Hematopoietic multipotent progenitor cell treated with erythropoietin and hydrocortisone succinate and interleukin-3 and kit ligand, for 4 days (in vitro differentiated cells): ENCODE measurements at places on chromosomes 11 and 22.

DNA sequence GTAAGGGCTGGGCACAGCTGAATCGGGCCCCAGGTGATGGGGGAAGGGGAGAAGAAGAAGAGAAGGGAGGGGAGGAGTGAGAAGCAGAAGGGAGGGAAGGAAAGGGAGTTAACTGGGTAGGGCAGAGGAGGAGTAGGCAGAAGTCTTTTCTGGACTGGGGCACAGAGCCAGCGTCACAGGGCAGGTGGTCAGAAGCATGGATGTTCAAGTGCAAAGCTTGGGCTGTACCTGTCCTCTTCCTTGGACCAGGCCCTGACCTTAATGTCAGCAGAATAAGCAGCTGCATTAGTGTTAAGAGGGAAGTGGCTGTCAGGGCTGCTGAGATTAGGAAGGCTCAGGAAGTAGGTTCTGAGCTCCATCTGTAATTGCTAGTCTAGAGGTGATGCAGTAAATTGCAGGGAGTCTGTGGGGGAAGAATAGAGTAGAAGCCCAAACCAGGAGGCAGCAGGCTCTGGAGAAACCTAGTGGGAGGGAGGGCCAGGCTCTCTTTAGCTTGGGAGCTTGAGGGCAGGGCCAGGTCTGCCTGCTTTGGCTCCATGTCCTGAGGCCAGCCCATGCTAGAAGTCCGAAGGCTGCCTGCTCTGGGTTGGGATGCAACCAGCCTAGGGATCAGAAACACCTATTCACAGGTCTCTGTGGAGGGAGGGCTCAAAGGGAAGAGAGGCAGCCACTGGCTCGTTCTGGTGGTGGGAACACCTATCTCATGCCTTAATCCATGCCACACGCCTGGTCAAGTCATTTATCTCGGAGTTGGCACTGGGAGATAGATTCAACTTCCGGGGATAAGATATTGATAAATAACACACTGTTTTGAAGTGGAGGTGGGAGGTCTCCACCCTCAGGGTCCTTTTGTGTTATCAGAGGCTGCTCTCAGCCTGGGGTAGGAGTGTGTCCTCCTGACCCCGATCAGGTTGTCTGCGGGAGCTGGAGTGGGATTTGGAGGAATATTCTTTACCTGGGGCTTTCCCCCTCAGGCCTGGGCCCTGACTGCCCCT lies 1.7 kb upstream of the UCP3 start:
- peak; percentile 59 for DNase-seq

GRCh38 chr11:124190298-124191139 lies 7.4 kb downstream of the OR10D3 start:
- DNase-seq = peak; percentile 63

DNA sequence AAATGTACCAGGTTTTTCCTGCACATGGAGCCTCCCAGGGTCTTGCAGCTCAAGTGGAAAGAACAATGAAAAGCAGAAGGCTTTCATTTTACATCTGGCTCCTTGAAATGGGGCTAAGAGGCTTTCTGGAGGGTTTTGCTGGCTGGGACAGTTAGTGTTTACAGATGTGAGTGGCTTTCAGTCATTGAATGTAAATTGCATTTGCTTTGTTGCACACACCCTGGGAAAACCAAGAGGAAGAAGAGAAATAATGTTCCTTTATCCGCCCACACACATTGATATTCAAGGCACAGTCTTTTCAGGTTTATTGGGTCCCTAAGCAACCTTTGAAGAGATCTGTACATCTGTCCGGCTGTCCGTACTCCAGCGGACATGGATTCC lies 144.5 kb downstream of the SPON1 start:
- no peak for DNase-seq

- DNase-seq = no peak
Measured at GRCh38 chr11:69201764-69202370, 46.1 kb downstream of the SMIM38 start.

DNA sequence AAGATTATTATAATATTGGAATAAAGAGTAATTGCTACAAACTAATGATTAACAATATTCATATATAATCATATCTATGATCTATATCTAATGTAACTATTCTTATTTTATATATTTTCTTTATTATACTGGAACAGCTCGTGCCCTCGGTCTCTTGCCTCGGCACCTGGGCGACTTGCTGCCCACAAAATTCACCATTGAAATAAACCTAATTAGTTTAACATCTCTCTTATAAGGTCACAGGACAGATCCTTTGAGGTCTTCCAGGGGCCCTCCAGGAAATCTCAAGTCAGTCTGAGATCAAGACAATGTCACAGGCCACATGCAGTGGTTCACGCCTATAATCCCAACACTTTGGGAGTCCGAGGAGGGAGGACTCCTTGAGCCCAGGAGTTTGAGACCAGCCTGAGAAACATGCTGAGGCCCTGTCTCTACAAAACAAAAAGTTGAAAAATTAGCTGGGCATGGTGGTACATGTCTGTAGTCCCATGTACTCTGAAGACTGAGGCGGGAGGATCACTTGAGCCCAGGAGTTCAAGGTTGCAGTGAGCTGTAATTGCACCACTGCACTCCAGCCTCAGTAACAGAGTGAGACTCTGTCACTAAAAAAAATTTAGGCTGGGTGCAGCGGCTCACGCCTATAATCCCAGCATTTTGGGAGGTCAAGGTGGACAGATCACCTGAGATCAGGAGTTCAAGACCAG lies 6.6 kb upstream of the TXNRD2 start:
- DNase-seq = no peak

- peak; percentile 83 for DNase-seq
Measured at GRCh38 chr11:134050541-134051383, 18.1 kb upstream of the JAM3 start.

DNA sequence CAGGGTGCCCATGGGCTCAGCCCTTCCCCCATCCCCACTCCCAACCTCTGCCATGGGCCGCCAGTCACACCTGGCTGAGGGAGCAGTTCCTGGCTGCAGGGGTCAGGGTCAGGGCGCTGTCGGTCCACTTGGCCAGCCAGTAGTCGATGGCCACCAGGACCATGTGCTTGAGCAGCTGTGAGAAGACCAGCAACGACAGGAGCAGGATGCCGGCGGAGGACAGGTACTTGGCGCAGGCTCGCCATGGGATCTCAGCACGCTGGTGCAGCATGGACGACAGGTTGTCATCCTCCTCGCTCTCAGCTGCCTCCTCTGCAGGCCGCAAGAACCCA lies 18.3 kb upstream of the KCNJ11 start:
- no peak for DNase-seq

DNA sequence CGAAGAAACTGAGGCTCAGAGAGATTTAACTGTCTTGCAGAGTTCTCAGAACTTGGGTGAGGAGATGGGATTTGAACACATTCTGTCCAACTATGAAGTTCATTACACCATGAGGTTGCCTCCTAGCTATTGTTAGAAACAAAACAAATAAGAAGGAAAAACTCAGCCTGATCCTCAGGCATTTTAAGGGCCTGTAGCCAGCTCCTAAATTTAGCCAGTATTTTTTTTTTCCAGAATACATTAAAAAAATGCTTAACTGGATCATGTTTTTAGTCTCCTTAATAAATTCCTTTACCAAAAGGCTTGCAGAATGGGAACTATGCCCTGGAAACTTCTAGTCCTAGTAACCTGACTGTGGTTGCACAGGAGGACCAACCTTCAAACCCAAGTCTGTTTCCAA lies 212.0 kb downstream of the CSNK2A3 start:
- no peak for DNase-seq

DNA sequence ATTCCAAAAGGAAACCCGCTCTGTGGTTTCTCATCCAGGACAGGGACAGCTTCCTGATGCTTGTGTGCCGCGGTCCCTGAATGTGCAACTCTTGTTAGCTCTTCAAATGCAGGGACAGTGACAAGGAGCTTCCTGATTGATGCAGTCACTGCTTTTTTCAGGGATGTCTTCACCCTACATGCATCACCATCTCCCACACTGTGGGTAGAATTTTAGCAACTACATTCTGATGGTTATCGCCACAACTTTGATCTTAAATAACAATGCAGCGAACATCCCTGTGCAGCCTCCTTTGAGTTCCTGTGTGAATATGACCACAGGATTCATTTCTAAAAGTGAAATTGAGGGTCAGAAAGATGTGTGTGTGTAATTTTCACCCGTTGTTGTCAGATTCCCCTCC lies 115.0 kb downstream of the GGTLC2 start:
- no peak for DNase-seq

GRCh38 chr11:76238551-76238950 lies 32.2 kb upstream of the WNT11 start:
- DNase-seq = no peak

GRCh38 chr11:4385978-4386740 lies 7.3 kb downstream of the TRIM21 start:
- DNase-seq = no peak

GRCh38 chr11:15291885-15292284 lies 177.2 kb downstream of the INSC start:
- DNase-seq = no peak

- no peak for DNase-seq
Measured at GRCh38 chr11:19164230-19164855, 37.4 kb downstream of the CSRP3 start.

GRCh38 chr22:17348464-17349103 lies 20.7 kb upstream of the CECR2 start:
- DNase-seq = no peak

DNA sequence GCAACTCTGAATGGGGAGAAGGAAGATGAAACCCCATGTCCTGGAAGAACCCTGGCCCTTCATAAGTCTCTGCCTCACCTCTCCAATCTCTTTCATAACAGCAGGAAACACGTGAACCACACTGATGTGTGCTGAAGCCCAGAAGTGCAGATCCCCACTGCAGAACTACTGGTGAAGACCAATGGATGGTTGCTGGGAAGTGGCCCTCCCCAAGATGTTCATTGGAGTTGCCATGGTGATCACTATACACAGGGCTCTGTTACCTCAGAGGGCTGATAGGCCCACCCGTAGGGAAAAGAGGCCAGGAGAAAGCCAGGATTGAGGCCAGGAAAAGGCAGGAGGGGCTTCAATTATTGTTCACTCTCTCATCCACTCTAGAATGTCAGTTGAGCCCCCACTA lies 11.6 kb downstream of the TST start:
- DNase-seq = peak; percentile 38

DNA sequence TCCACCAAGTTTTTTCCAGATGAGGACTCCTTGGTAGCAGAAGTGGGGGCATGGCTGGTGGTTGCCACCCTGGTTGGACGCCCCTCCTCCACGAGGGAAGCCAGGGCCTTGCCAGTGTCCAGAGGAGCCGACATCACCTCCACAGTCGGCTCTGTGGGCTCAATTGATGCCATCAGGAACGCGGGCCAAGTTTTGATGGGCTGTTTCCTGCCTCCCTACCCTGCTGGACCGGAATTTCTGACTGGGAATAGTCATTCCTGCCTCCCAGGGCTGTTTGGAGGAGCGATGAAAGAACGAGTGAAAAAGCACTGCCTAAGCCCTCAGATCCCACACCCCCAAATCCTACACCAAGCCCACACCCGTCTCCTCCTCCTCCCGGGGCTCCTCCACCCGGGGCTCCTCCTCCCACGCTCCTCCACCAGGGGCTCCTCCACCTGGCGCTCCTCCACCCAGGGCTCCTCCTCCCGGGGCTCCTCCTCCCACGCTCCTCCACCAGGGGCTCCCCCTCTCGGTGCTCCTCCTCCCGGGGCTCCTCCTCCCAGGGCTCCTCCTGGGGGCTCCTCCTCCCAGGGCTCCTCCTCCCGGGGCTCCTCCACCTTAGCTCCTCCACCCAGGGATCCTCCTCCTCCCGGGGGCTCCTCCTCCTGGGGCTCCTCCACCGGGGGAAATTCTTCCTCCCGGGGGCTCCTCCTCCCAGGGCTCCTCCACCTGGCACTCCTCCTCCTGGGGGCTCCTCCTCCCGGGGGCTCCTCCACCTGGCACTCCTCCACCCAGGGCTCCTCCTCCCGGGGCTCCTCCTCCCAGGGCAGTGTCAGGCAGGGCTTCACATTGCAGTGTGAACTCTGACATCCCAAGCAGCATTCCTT lies 10.0 kb upstream of the PRR5 start:
- no peak for DNase-seq

DNA sequence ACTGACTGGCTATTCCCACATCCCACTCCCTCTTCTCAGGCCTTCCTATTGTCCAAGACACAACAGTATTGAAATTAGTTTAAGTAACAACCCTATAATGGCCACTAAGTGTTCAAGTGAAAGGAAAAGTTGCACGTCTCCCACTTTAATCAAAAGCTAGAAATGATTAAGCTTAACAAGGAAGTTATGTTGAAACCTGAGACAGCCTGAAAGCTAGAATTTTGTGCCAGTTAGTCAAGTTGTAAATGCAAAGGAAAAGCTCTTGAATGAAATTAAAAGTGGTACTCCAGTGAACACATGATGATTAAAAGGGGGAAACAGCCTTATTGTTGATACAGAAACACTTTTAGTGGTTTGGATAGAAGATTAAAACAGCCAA lies 332.7 kb downstream of the CASP12 start:
- no peak for DNase-seq

GRCh38 chr11:73340164-73340563 lies 32.1 kb downstream of the ARHGEF17 start:
- no peak for DNase-seq

GRCh38 chr11:59669611-59670009 lies 773 bp upstream of the PATL1 start:
- DNase-seq = no peak

- no peak for DNase-seq
Measured at GRCh38 chr11:35536470-35536869, 11.1 kb upstream of the PAMR1 start.

- DNase-seq = no peak
Measured at GRCh38 chr22:39938509-39939111, 21.6 kb upstream of the TMA7B start.
